ENCODE measurements at places on chromosomes 16 and 17.

DNA sequence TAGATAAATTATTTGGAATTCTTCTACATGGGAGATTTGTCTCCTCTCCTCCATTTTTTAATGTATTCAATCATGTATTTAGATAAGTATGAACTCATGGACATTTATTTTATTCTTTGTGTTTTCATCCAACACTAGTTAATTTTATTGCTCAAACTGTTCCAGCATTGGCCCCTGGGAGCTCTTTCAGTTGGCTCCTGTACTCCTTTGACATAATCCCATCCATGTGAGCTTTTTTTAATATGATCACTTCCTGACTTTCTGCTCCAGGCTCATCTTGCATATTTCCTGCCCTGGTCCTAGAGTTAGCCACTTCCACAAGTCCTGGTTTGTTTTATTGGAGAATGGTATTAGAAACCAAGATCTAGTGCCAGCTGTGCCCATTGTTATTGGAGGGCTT is 419.0 kb upstream of the CDH11 start:
- DNase-seq = no peak

DNA sequence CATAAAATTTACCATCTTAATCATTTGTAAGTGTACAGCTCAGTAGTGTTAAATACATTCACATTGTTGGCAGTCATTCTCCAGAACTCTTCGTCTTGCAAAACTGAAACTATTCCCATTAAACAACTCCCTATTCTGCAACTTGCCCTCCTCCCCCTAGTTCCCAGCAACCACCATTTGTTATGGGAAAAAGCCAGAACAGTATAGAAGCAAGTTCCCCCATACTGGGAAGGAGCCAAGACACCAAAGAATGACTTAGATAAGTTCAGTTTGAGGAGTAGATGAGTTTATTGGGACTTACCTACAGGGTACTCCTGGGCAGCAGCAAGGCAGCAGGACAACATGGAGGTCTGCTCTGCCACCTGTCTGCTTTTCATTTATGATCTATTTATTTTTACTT is 39.3 kb upstream of the TEKT1 start:
- no peak for DNase-seq

- DNase-seq = no peak
These were observed 66.5 kb downstream of the ATP2C2 start for GRCh38 chr16:84434800-84435199.

GRCh38 chr16:81555660-81556059 is 111.1 kb downstream of the CMIP start:
- DNase-seq = no peak

- DNase-seq = no peak
These were observed 5.0 kb downstream of the EVPLL start for GRCh38 chr17:18382441-18383078.

DNA sequence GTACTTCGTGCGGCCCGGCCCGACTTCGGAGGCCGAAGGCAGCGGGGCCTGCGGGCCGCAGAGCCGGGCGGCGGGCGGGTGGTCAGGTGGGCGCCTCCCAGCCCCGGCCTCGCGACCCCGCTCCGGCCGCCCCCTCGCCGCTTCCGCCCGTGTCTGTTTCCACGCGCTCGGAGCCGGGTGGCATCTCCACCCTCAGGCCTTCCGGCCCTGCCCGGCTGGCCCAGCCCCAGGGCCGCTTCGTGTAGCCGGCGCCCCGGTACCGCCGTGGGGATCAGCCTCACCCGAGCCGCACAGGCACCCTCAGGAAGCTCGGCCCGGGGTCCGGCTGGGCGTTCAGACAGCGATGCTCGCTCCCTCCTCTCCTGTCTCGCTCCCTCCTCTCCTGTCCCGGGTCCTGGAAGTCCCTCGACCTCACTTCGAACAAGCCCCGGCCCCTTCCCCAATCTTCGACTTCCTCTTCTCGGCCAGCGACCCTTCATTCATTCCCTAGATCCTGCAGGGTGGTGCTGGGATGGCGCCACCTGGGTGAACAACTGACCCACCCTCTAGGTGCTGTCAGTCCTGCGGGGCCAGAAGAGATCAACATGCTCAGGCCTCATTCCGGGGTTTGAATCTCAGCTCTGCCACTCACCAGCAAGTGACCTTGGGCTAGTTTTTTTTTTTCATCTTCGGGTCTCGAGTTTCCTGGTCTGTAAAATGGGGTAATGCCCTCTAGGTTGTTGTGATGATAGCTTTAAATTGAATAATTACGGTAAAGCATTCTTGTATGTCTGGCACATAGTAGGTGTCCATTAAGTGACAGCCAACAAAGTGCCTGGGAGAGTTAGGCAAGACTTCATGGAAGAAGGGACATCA is 610 bp downstream of the VPS4A start:
- peak; percentile 49 for DNase-seq

- DNase-seq = no peak
These were observed 489.9 kb downstream of the SHISA9 start for GRCh38 chr16:13391337-13391736.

DNA sequence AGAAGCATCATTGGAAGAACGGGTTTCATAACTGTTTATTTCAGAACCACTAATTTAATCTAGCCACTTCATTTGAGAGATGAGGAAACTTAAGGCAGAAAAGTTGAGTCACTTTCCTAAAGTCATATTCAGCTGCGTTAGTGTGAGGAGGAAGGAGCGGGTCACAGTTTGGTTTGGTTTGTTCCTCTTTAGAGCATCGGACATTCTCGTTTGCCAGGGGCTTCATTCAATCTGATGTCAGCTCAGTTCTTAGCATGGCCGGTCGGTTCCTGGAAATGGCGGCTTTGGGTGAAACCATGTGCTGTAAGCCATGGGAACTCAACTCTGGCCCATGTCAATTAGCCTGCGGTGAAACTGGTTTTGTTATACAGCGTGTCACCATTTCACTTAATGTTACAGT is 186.5 kb downstream of the LGALS9B start:
- DNase-seq = no peak

- no peak for DNase-seq
These were observed 452.4 kb upstream of the RBFOX1 start for GRCh38 chr16:6880263-6880662.

GRCh38 chr16:47229053-47230050 is 85.6 kb upstream of the NETO2 start:
- peak; percentile 1 for DNase-seq

GRCh38 chr17:35312790-35313711 is 60.4 kb downstream of the SLFN11 start:
- DNase-seq = peak; percentile 82

- no peak for DNase-seq
These were observed 49.0 kb upstream of the CHMP6 start for GRCh38 chr17:80942423-80943345.

- no peak for DNase-seq
These were observed 98.5 kb downstream of the PGS1 start for GRCh38 chr17:78476973-78477372.

- peak; percentile 87 for DNase-seq
These were observed 27.2 kb upstream of the SKAP1 start for GRCh38 chr17:48457080-48457836.

DNA sequence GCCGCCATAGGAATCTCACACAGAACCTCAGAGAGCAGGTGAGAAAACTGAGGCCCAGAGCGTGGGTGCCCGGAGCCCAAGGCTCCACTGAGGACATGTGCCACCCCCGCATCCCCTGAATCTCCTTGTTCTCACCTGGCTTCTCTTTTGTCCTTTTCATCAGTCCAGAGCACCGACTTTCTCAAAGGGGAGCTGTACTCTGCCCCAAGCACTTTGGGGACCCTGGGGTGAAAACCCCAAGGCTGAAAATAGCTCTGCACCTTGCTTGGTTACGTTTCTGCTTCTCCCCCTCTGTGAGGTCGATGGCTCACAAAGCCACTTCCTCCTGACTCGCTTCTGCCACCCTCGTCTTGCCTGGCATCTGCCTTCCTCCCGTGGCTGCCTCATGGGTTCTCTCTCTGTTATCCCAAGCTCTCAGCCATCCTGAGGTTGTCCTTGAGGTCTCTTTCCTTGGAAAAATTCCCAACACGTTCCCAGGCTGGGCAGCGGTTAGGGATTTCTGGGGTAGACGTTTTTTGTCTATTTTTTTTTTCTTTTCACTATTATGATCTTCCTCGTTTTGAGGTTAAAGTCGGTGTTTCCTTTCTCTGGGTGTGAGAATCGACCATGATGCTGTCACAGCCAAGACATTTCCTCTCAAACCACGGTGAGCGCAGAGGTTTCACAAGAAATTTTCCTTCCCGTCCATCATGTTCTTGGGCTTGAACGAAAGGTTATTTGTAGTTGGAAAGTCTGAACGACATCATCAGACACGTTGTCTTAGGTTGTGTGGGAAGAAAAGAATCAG is 37.2 kb downstream of the IRF8 start:
- no peak for DNase-seq

GRCh38 chr17:46822388-46822921 is 4.0 kb upstream of the WNT3 start:
- peak; percentile 8 for DNase-seq

GRCh38 chr17:80987941-80988461 is 3.6 kb upstream of the CHMP6 start:
- DNase-seq = no peak

DNA sequence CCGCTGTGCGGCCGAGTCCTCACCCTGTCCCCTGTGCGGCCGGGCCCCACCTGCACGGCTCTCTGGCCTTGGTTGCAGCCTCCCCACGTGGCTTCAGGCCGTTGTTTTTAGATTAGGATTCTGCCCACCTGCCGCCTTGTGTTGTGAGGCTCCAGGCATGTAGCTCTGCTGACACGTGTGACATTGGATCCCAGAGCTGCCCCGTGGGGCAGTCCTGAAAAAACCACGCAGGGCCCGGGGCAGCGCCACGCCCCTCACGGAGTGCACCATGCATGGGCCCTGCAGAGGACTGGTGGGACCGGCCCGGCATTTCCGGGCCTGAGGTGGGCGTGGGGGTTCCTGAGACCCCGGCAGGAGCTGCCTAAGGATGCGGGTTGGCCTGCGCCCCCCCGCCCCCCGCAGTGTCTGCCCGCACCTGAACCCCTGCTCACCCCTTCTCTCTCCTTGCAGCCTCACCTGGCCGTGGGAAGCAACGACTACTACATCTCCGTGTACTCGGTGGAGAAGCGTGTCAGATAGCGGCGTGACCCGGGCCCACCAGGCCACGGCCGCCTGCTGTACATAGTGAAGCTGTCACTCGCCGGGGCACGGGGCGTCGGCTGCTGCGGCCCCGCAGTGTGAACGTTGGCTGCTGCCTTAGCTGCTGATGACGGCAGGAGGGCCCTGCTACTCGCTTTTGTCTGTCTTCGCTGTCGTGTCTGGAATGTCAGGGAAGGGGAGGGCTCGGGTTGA is 27.7 kb upstream of the CHMP6 start:
- no peak for DNase-seq

DNA sequence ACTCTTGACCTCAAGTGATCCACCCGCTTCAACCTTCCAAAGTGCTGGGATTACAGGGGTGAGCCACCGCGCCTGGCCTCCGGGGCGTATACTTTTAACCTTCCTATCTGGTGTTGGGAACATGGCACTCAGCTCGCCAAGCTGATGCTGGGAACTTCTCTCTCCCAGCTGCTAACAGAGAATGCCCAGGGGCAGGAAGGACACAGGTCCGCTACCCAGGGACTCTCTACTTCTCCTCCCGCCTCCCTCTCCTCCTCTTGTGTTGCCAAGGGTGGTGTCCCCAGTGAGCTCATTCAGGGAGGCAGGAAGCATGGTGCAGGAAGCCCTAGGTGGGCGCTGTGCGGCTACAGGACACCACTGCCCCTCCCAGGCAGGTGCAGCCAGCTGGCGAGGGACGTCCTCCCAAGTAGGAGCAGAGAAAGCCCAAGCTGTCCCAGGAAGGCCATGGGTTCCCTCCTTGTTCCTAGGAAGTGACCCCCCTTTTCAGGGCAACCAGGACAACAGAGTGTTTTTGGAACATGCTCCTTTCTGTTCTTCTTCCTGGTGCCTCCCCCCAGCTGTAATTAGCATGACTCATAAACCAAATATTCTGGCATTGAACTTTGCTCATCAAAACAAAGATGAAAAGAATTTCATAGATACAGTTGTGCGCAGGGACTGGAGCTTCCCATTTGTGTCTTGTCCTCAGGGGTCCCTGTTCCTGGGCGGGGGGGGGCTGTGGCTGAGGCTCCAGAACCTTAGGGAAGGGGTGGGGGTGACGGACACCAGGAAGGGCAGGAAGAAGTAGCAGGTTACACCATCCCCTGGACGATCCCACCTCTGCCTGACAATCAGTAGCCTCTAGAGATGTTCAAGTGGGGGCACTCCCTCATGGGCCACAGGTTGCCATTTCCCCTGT is 2.7 kb downstream of the C1QTNF1 start:
- no peak for DNase-seq

- no peak for DNase-seq
These were observed 27.1 kb downstream of the PELP1 start for GRCh38 chr17:4676791-4677190.

- no peak for DNase-seq
These were observed 55.9 kb downstream of the SDK2 start for GRCh38 chr17:73588301-73588846.

GRCh38 chr16:15477802-15478201 is 43.4 kb downstream of the BMERB1 start:
- DNase-seq = no peak

All from OCI-M1 (cell line).